CD4-positive, alpha-beta T cell treated with Interleukin-6 for 4 hours (primary cell): ENCODE measurements at places on chromosomes 6 and 20.

- peak; percentile 35 for DNase-seq
These were observed 52.7 kb downstream of the CDH22 start for GRCh38 chr20:46255440-46256104.

- peak; percentile 29 for DNase-seq
These were observed 644 bp downstream of the MAD2L1BP start for GRCh38 chr6:43636308-43636659.

DNA sequence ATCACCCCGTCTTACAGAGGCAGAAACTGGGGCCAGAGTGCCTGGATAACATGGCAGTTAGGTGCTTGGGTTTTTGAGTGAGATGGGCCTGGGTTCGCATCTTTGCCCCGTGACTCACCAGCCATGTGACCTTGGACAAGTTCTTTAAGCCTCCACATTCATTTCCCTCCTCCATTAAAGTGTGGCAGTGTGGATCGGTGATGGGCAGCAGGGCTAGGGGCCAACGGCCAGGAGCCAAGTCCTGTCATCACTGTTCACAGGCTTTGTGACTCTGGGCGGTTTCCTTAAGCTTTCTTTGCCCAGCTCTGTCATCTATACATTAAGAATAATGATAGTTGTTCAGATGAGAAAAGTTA is 85.5 kb upstream of the PMEPA1 start:
- no peak for DNase-seq

DNA sequence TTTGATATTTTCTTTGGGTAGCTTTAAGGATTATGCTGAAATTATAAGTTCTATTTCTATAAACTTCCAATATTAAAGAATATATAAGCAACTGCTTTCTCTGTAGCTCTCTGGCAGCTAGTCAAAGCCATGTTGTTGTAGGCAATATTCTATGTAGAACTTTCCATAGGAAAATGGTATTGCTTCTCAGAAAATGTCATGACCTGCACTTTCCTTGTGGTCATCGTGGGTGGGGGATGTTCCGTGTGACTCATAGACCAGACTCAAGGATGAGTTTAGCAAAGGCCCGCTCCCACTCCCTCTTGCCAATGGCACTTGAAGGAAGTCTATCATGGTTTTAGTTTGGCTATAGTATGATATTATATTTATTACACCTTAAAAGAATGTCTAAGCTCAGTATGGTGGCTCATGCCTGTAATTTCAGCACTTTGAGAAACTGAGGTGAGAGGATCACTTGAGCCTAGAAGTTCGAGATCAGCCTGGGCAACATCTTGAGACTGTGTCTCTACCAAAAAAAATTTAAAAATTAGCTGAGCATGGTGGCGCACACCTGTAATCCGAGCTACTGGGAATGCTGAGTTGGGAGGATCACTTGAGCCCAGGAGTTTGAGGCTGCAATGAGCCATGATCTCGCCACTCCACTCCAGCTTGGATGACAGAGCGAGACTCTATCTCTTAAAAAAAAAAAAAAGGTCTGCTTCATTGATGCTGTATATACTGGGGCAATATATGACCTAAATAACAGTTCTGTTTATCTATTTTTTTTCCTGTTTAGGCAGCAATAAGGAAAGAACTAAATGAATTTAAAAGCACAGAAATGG is 36.6 kb upstream of the LTV1 start:
- DNase-seq: peak; percentile 2

DNA sequence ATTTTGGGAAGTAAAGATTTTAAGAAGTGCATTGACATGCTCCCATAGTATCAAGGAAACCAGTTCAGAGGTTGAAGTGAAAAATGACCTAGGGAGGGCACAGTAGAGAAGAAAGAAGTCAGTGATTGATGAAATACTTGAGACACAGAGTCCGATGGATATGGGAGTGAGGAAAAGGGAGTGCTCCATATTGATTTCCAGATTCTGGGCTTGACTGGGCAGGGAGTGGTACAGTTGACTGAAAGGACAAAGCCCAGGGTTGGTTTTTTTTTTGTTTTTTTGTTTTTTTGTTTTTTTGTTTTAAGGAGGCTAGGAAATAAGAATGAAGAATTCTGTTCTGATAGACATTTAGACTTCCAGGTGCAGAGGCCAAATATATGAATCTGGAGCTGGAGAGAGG is 86.7 kb upstream of the RIN2 start:
- no peak for DNase-seq
